ENCODE measurements at places on chromosomes 5 and 9. TPM values are rescaled to one million over a fixed set of nuclear protein-coding genes. Genes with fewer than 3 reads are reported as not detected.

- no peak for DNase-seq
Observed at GRCh38 chr5:148909766-148910165, 83.4 kb downstream of the ADRB2 start.

DNA sequence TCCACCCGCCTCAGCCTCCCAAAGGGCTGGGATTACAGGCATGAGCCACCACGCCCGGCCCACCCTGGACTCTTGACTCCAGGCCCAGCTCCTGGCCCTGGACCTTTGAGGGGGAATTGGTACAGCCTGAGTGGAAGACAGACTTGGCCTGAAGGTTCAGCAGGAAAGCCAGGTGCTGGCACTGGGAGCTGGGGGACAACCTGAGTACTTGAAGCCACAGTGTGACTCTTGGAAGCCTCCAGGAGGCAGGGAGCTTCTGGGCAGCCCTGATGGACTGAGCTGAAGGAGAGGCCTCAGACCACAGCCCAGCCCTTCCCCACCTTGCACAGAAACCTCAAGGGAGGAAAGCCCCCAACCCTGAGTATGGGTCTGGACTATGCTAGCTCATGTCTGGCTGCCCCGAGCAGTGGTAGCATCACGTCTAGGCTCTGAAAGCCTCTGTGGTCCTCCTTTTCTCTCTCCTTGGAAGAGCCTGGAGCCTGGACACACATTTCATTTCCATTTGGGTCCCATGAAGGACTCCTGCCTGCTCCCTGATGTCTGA, 54.1 kb downstream of the RASGEF1C start:
- DNase-seq = peak; percentile 60

The PCDHGA11 gene
- 4.6 TPM for total RNA-seq

The OTP gene
- total RNA-seq = not detected

The SH2D3C gene
- total RNA-seq = 13.7 TPM

The ARL14EPL gene
- total RNA-seq = not detected

The SPATA31D4 gene
- total RNA-seq = not detected
